AG08396 (cell line): ENCODE measurements at places on chromosomes 12 and 14.

GRCh38 chr14:104938436-104938835 lies 13.8 kb downstream of the PLD4 start:
- no peak for DNase-seq

DNA sequence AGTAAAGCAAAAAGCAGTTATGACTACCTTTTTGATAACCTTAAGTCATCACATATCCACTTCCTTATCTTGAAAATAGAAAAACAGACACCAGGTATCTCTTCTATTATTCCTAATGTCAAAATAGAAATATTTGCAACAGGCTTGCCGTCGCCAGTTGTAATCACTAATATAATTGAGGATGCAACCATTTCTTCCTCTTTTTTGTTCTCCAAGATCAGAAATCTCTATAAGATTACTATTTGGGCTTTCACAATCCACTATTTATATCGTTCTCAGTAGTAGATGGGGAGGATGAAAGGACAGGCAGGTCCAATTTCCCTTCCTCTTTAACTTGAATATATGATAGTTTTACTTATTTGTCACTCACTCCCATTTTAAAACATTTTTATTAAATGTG lies 130.2 kb upstream of the HMGA2 start:
- DNase-seq, result no peak

DNA sequence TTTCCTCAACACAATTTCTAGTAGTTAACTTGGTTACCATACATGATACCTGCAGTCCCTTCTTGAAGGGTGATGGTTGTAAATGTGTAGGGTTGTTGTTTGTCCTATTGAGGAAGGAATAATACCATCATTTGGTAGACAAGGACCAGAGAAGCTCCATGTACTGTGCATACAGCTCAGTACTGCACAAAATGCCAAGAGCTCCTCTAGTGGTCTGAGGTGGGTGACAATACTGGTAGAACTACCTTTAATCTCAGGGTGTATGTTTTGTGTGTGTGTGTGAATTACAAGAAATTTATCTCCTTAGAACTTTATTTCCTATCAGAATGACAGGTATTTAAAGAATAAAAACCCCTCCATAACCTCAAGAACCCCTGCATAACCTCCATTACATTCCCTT lies 575.3 kb downstream of the TMTC2 start:
- no peak for DNase-seq

DNA sequence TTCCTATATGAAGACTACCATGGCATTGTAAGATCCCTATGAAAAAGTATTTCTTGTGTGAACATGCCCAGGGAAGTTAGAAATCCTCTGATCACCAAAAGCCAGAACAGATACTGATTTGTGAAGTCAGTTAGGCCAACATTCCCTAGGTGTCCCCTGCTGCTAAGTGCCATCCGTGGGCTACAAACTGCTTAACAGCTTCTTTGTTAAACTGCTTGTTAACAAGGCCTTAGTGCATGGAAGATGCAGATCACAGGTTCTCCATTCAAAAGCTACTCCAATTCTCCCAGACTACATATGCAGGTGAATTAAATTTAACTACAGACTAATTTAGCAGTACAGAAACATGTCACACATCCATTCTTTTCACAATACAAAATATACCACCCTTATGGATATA lies 108.2 kb downstream of the PRICKLE1 start:
- no peak for DNase-seq

GRCh38 chr12:70402597-70402996 lies 36.5 kb downstream of the KCNMB4 start:
- DNase-seq, result no peak

- no peak for DNase-seq
Measured at GRCh38 chr14:72801836-72802587, 91.9 kb downstream of the DPF3 start.

GRCh38 chr12:116395396-116395795 lies 117.9 kb upstream of the MED13L start:
- DNase-seq, result no peak
